ENCODE measurements at places on chromosomes 1 and 21.

DNA sequence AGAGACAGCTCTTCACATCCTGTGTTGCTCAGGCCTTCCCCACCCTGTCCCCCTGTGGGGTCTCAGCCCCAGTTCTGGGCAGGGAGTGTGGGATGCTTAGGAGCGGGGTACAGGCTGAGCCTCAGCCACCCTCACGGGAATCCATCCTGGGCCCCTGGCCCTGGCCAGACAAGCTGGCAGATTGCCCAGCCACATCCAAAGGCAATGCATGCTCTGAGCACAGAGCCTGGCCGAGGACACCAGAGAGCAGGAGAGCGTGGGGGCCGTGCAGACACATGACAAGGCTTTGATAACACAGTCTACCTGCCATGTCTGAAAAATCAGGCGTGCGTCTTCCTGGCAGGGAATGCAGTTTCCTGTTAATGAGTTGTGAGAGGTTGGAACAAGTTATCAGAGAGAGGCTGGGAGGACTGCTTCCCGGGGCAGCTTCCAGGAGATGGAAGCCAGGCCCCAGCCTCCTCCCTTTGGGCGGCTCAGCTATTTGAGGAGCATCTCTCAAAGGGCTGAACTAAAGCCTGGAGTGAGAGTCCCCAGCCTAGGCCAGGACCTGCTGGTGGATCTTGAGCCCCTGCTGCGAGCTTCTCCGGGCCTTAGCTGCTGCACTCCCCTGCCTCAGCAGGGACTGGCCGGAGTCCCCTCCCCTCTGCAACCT, 72.2 kb upstream of the SELENON start:
- no peak for DNase-seq

DNA sequence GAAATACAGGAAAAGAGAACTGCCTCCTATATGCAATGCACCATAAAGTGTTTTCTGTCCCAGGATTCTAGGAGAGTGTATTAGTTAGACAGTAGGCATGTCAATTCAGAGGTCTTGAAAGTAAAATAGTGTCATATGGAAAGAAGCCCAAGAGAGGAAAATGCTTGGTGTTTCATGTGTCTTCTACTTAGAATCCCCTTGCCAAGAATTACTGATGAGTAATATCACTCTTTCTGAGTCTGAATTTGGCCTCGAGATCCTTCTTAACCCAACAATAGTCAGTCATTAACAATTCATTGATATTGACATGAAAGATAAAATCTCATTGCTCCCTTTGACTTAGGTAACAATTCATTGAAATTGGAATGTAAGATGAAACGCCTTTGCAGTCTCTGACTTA, 972.2 kb downstream of the TTLL7 start:
- peak; percentile 21 for DNase-seq

DNA sequence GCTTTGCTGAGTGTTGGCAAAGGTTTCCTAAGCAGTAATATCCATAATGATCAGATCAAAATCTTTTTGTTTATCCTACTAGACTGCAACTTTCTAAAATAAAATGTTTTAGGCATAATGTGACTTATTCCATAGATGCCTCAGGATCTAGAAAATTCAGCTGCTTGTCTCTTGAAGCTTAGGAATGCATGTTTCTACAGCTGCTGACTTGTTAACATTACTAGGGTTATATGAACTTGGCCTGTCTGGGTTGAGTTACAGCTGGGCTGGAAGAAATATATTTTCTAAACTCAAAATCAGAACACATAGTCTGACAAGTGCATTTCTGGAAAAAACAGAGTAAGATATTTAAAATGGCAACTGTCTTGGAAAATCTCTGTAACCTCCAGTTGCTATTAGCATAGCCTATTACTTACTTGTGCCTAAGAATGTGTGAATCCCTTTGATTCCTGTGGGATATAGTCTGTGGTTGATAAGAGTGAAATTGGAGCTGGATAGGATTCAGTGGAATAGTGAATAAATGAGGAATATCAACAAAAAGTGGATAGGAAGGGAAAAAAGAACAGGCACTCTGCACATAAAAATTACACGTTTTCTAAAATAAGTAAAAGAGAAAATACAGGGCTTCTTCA, 61.2 kb downstream of the RGS4 start:
- DNase-seq: no peak

DNA sequence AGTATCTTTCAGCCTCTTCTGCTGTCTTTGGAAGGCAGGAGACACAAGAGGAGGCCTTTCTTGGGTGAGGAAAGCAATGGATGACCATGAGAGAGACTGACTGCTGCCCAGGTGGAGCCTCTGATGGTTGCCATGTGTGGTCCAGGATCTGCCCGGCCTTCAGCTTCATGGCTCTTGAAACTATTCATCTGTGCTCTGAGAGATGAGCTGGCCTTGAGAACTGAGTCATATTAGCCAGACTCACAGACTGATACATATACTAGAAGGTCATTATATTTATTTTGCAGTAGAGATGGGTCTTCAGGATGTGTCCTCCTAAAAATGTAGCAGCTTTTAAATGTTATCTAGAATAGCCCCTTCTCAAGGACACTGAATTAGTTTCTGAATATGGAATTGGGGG, 33.7 kb downstream of the PTGFRN start:
- DNase-seq: peak; percentile 23

DNA sequence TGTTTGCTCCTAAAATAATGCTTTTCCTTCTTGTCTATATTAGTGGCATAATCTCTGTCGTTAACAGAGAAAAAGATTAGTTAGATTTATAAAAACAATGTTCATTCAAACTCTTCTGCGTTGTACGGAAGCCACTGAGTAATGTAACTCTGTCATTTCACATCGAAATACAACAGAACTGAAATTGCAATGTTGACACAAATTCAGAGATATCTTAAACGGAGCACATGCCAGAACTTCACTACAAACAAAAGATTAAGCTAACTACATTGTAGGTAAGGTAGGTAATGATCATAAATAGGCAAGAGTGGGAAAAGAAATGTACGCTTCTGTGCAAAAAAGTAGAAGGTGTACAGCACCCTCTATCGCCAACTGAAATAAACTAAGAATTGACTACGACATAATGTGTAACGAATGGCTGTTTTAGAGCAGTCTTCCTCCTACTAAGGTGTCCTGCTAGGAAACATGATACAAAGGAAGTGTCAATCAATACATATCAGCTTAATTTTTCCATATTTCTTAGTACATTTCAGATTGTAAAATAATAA, 56.6 kb downstream of the PCNX2 start:
- no peak for DNase-seq

DNA sequence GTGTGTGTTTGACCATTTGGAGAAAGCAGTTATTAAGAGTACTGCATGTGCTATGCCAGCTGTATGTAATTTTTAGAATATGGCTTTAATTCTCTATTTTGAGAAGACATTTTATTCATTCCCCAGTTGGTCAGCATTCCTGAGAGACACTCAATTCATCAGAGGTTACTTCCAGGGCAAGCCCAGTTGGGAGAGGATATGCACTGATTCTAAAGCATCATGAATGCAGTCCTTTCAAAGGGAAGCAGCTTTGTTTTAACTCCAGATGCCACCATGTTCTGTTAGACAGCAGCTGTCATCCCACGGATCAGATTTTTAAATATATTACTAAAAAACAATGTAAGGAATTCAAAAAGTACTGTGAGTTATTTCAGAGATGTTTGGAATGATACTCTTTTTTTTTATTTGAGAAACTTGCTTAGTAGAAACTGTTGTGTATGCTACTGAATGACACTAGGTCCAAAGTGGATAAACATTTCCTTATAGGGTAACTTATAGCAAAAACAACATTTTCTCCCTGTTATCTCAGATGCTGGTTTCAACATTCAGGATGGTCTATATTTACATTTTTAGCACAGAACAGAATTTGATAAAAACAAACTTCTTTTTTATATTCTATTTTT, 149.5 kb upstream of the B3GALT2 start:
- DNase-seq: no peak

- no peak for DNase-seq
These were observed 13.3 kb downstream of the ATF6 start for GRCh38 chr1:161779393-161779792.

GRCh38 chr1:108016451-108016920, 51.5 kb upstream of the VAV3 start:
- DNase-seq: peak; percentile 15

DNA sequence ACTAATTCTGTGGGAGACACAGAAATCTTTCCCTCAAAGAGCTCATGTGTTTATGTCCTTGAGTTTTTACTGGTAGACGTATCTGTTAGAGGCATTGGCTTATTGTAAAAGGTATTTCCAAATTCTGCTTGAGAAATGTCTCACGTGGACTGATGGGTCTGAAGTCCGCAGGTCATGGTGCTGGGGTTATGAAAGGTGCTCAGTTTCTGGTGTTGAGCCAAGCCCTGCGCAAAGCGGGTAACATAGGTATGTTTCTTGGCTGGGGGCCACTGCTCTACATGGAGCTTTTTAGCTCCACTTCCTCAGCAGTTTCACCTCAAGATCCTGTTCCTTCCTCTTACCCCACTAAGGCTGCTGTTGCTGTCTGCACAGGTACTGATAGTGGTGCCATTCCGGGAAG, 10.8 kb downstream of the UTP25 start:
- no peak for DNase-seq

GRCh38 chr1:162859191-162859590, 1.8 kb downstream of the CCDC190 start:
- no peak for DNase-seq

GRCh38 chr1:245876586-245876985, 630.5 kb downstream of the SMYD3 start:
- DNase-seq: no peak

DNA sequence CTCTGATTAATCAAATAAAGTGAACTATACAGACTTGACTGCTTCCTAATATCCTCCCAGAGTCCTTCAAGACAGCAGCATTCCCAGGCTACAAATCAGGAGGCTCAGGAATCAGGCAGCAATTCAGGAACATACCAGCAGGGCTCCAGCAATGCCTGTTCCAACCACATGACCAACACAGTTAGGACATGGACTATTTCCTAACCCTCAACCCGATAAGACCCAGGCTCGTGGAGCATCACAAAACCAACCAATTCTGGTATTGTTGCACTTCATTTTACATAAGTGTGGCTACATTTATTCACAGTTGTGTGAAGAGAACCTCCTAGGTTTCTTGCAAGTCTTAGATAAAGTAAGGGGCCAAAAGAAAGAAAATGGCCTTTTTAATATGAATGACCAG, 546.2 kb upstream of the ADGRL2 start:
- no peak for DNase-seq

GRCh38 chr1:41576206-41576605, 91.7 kb upstream of the EDN2 start:
- DNase-seq: no peak

DNA sequence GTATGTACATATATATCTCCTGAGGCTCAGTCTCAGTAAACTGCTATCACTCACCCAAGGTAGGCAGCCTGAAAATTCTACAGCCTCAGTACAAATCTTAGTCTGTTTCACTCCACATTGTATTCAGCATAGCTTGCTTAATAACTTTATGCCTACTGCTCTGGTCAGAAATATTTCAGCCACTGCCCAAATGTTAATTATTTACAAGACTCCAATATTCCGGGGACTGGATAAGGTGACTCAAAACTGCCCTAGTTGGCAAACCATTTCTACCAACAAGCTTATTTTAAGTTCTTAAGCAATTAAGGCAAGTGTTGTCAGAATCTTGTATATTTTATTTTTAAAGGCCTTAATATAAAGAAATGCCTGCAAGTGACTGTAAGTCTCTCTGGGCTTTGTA, 114.8 kb downstream of the LRRIQ3 start:
- DNase-seq: no peak

GRCh38 chr1:50705699-50706098, 254.4 kb downstream of the FAF1 start:
- no peak for DNase-seq

DNA sequence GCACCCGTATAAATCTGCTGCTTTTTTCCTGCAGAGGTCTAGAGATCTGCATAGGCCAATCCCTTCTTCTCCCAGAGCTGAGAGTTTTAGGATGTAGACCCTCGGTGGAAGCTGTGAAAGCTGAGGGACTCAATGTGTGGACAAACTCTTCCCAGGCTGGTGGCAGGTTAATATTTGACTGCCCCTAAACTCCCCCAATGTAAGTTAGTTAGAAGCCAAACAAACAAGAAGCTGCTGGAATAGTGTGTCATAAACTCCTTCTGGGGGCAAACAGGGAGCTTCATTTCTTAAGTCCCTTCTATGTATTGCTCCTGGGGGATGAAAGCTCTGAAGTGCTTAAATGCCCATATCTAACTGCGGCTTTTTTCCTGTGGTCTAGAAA, 72.3 kb downstream of the SCMH1 start:
- no peak for DNase-seq

Measured in activated CD4-positive, alpha-beta T cell treated with anti-CD3 and anti-CD28 coated beads, Interleukin-10, Interleukin-2, amounts not matched to agents 100 ng/mL and 50 ng/mL, durations not matched to agents 16 hours and 8 hours (primary cell).